Hematopoietic multipotent progenitor cell (in vitro differentiated cells): ENCODE measurements at places on chromosomes 7 and 10.

GRCh38 chr7:32039000-32039756, 31.0 kb downstream of the PDE1C start:
- DNase-seq: no peak

DNA sequence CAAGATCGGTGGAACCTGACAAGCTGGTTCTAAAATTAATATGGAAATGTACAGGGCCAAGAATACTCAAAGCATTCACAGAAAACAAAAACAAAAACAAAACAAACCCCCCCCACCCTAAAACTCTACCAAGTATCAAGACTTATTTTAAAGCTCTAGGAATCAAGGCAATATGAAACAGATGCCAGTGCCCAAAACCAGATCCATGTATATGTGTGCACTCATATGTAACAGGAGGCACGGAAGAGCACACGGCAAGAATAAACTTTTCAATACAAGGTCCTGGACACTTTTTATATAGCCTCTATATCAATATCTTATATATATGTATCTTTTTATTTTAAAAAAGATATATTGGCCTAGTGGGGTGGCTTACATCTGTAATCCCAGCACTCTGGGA, 35.5 kb downstream of the KDM7A start:
- no peak for DNase-seq

DNA sequence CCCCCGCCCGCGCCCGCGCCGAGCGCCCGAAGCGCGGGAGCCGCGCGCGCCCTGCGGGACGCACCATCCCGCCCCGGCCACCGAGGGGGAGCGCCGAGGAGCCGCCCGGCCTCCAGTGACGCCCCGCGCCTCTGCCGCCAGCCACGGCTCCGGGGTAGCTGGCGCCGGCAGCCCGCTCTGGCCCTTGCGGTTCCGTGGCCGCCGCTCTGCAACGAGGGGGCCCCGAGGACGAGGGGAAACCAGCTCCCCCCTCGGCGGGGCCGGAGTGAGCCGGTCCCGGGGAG, at the start of gene PAXIP1:
Gene PAXIP1 (minus strand): TSS at position 33 of the 284 bp plus-strand sequence. CDS start 195 bp downstream, outside the sequence.
- peak; percentile 88 for DNase-seq

GRCh38 chr10:12348870-12349628, at the start of gene CAMK1D:
TSS of gene CAMK1D (plus strand) at chr10:12349547.
- DNase-seq: peak; percentile 95

- no peak for DNase-seq
Observed at GRCh38 chr7:38709123-38709522, 78.0 kb upstream of the AMPH start.

- DNase-seq: no peak
Observed at GRCh38 chr7:145732521-145732920, 384.1 kb upstream of the CNTNAP2 start.
